ENCODE measurements at places on chromosomes 3 and 15.
A peak's percentile ranks its signal among the peaks of the same experiment; 100 is the strongest.

DNA sequence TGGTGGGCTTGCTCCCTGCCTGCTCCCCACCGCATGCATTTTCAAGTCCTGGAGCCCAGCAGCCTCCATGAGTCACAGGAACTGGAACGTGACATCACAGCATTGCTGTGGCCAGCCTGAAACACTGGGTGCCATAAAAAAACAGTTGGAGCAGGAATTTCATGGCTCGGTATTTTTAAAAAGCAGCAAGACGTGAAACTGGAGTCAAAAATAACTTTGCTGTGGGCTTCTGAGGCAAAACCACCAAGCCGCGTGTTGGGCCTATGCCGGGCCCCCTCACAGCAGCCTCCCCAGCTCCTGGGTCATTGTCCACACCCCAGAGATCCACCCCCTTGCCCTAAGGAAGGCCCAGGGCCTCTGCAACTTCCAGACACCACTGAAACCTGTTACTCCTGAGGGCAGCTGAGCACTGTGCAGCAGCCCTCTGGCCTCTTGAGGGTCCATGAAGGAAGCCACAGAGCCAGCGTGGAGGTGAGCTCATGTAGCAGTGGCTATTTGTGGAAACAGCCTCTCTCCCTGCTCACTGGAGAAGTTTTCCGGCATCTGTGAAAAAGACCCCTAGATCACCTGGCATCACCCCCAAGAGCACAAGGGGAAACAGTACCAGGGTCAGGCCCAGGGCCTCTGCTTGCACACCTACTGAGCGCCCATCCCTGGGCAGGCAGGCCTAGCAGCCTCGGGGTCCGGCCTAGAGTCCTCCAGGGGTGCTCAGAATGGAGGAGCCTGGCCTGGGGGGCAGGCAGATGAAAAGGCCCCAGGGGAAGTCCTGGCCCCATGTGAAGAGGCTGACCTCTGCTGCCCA is 34.0 kb upstream of the DUSP7 start:
- no peak for ATAC-seq

- no peak for ATAC-seq
Measured at GRCh38 chr15:47484059-47484458, 233.2 kb upstream of the SEMA6D start.

GRCh38 chr3:191470545-191470944 is 9.6 kb downstream of the PYDC2 start:
- ATAC-seq: no peak

GRCh38 chr15:80468796-80469195 is 64.6 kb downstream of the ARNT2 start:
- ATAC-seq: no peak

- ATAC-seq: no peak
Measured at GRCh38 chr15:65910341-65910740, 41.0 kb downstream of the RAB11A start.

DNA sequence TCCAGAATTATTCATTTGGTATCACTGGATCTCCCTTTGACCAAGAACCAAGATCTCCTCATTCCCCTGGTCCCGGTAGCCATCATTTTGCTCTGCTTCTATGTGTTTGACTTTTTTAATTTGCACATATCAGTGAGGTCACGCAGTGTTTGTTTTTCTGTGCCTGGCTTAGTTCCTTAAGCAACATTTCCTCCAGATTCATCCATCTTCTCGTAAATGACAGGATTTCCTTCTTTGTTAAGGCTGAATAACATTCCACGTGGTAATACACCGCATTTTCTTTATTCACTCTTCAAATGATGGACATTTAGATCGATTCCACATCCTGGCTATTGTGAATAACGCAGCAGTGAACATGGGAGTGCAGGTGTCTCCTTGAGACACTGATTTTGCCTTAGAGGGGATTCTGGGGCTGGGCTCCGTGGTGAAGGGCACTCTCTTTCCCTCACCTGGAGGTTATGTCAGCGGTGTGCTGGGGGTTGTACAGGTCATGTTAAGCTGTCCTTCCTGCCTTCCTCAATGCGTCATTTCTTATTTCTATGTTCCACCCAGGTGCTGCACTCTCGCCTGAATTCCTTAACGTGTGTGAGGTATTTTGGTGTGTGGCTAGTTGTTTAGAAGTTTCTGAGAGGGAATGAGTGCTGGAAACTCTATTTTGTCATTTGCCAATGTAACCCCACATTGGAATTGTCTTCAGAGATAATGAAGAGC is 212.2 kb downstream of the LPP start:
- ATAC-seq: no peak

DNA sequence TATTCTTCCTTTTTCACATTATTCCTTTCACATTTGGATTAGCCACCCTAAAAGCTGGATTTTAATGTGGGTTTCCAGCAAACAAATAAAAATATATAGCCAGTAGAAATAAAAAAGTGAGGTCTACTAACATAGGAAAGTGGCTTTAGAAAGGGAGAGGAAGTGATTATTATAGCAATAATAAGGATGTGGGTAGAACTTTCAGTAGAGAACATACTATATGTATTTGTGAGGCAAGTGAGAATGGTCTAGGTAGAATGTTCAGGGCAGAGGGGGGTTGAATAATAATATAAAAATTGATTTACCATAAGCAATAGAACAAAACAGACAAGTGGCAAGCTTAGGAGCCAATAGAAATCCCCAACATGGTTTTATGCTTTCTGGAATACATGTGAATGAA is 88.6 kb downstream of the NR1I2 start:
- ATAC-seq: no peak

- no peak for ATAC-seq
Measured at GRCh38 chr3:194731506-194732073, 45.9 kb downstream of the FAM43A start.

DNA sequence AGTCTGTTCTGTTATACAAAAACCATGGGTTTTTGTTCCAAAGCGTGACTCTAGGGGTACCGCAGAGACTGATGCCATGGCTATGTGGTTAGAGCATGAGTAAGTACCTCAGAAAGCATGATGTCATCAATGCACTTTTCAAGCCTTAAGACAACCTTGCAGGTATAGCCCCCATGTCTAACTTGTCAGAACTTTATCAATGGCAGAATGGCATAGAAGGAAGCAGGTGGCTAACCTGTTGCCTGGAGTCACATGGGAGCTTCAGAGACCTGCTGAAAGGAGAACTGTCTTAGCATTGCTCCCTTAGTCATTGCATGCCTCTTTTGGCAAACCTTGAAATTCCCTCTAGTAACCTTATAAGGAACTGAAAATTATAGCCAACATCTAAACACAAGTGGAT is 52.5 kb downstream of the EOMES start:
- peak; percentile 96 for ATAC-seq

DNA sequence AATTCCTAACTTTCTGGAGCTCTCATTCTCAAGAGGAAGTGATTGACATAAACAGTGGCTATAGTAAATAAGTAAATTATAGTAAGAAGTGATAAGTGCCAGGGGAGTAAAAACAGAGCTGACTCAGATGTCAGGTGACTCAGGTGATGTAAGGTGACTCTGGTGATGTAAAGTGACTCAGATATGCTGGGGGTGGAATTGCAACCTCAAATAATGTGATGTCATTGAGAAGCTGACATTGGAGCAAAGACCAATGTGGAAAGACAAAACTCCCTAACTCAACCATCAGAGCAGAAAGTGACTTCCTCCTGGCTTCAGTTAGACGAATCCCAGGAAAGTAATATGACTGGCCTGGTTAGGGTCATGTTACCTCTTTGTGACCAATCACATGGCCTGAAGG is 144.2 kb upstream of the SNTN start:
- no peak for ATAC-seq

- ATAC-seq: no peak
Measured at GRCh38 chr15:36659917-36660316, 80.5 kb downstream of the CDIN1 start.

DNA sequence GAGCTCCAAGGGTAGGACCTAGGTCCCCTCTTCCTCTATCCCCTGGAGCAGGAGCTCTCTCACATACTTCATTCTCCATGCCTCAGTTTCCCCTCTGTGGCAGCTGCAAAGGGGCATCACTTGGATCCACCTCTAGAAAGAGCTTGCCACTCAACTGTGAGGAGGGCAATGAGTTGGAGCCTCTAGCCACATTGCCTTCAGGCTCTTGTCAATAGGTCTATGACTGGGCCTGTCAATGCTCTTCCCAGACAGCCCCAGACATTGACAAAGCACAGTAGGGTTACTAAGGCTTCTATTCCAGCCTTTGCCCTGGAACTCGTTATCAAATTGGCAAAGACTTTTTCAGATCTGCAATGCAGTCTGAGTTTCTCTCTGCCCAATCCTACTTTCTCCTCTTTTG is 4.4 kb upstream of the VIPR1 start:
- ATAC-seq: no peak

DNA sequence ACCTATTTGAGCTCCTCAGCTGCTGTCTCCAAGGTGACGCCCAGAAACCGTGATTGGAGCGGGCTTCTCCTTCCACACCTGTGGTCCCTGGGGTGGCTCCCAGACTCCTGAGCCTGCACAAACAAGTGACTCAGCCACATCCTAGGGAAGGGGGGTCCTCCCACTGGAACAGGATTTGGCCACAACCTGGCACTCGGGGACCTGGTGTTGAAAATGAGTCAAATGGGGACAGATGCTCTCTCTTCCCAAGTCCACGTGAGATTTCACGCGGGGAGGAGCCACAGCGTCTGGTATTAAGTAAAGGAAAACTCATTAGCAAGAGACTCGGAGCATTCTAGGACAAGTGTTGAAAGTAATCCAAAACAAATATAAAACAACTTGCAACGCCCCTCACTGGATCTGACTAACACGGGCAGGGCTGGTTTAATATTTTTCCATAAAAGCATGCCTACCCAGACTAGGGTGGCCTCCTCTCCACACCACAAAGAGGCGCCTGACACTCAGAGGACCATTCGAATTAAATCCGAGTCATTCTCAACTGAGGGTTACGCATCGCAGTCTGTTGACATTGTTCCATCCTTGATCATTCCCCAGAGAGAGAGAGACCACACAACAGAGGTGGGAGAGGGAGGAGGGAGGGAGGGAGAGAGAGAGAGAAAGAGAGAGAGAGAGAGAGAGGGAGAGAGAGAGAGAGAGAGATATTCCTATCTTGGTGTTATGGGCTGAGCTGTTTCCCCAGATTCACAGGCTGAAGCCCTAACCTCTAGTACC is 74.4 kb downstream of the MGLL start:
- no peak for ATAC-seq

- ATAC-seq: peak; percentile 94
Measured at GRCh38 chr15:81023483-81024264, 23.0 kb downstream of the TLNRD1 start.

- ATAC-seq: no peak
Measured at GRCh38 chr3:178203165-178203564, 333.1 kb upstream of the KCNMB2 start.

GRCh38 chr3:126121074-126121473 is 37.1 kb upstream of the SLC41A3 start:
- no peak for ATAC-seq

GRCh38 chr3:26963361-26963743 is 340.8 kb downstream of the LRRC3B start:
- ATAC-seq: no peak

DNA sequence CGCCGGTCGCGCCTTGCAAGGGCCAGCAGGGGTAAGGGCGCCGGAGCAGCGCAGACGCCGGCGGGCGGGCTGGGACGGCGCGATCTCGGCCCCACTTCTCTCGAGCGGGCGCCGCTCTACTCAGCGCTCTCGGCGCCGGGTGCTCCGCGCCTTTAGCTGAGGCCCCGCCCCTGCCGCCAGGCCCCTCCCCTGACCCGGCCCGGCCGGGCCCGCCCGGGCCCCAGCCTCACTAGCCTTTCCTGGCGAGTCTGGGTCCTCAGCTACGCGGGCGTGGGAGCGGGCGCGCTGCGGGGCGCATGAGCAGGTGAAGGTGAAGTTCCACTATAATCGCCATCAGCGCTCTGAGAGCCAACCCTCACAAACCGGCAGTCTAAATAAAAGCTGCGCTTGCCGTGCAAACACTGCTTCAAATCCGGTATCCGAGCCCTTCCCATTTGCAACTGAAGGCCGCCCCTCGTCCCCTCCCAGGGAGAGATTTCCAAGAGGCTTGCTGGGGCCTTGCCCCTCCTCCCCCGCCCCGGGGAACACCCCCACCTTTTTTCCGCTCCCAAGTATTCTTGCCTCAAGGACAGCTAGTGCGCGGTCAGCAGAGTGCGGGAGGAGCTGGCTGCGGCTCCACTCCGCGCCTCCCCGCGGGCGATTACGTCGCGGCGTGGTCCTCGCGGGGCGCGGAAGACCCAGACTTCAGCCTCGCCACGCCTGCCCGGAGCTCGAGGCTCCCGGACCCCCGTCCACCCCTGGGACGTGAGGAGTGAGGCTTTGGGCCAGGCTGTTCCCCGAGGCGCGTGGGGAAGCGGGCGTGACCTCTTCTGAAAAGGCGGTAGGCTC is at the start of gene RPP25:
Gene RPP25, minus strand, starts transcription at position 125 of the 828 bp plus-strand sequence. CDS start 189 bp downstream, outside the sequence.
- peak; percentile 94 for ATAC-seq

Measured in stimulated activated memory B cell treated with anti-CD40 and anti-IgM and Interleukin-4, amounts not matched to agents 10 μg/mL and 1 μg/mL and 100 μg/mL, for 72 hours (primary cell).